ENCODE measurements at places on chromosomes 11 and 22.
A peak's percentile ranks its signal among the peaks of the same experiment; 100 is the strongest.

GRCh38 chr11:62152245-62153086 is 28.7 kb downstream of the INCENP start:
- DNase-seq = no peak

GRCh38 chr11:36425561-36426081 is 84.5 kb downstream of the TRAF6 start:
- no peak for DNase-seq

DNA sequence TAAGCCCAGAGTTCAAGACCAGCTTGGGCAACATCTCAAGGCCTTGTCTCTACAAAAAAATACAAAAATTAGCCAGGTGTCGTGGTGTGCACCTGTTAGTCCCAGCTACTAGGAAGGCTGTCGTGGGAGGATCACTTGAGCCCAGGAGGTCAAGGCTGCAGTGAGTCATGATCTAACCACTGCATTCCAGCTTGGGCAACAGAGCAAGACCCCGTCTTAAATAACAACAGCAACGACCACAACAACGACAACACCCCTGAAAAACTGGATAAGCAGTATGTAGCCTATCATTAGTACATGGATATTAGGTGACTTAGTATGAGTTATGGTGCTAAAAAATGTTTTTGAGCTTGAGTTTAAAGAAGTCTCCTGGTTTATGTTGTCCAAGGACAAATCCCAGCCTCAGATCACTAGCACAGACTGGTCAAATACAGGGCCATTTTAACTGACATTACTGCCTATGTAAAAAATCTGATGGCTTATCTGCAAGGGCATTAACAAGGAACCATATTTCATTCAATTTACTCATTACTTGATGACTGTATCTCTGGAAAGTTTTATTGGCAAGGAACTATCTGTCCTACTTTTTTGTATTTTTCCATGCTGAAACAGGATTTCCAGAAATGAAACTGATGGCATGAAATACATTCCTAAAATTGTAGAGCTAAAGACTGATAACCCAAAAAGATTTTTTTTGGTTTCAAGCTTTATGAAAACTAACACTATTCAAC is 23.4 kb downstream of the C2CD3 start:
- DNase-seq = no peak

- no peak for DNase-seq
These were observed 25.0 kb upstream of the MYEOV start for GRCh38 chr11:69268911-69269310.

GRCh38 chr11:74932169-74932568 is 16.7 kb downstream of the XRRA1 start:
- no peak for DNase-seq

DNA sequence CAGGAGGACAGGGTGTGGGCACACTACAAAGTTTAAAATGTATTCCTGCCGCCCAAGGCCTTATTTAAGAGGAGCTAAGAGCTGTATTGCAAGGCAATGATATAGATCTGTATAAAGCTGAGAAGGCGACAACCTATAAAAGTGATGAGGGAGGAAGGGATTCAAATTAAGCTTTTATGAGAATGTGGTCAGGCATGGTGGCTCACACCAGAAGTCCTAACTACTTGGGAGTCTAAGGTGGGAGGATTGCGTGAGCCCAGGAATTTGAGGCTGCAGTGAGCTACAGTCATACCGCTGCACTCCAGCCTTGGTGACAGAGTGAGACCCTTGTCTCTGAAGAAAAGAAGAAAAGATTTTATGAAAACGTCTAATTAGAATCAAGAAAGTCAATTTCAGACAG is 9.7 kb upstream of the GLB1L3 start:
- DNase-seq = no peak

- peak; percentile 24 for DNase-seq
These were observed 7.3 kb downstream of the USP47 start for GRCh38 chr11:11848891-11849746.

DNA sequence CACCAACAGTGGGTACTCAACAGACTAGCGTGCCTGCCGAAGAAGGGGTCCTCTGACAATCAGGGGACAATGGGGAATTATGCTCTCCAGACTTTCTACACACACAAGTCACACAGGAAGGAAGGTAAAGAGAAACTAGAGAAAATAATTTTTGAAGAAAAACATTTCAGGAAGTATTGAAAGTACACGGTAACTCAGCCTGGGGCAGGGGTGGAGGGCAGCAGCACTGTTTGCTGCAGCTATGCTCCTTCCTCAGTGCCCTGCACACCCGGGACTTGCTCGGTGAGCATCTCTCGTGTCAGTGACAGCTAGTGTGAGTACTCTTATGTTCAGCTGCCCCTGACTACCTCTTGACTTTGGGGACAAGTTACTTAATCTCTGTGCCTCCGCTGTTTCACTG is 18.0 kb upstream of the APOA1 start:
- no peak for DNase-seq

DNA sequence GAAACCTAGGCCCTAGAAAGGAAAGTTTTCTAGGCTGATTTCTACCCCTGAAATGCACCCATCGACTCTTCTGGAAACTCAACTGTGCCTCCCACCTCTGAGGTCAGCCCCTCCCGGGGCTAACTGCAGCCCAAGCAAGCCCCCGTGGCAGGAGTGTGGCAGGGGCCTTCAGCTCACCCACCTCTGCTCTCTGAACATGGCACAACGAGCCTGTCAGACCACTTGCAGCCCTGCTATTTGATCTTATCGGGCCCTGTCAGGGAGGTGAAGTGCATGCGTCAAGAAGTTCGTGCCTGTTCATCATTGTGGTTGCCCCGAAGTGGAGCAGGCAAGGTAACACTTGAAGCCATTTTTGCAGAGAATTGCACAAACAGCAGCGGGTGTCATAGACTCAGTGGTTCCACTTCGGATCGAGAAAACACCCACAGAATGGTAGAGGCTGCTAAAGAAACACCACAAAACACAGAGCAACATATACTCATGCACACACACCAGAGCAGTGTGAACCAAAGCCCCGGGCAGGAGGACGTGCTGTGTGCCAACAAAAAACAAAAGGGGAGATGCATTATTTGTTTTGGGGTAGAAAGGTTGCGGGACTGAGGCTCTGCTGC is 262.7 kb downstream of the ETS1 start:
- peak; percentile 70 for DNase-seq

DNA sequence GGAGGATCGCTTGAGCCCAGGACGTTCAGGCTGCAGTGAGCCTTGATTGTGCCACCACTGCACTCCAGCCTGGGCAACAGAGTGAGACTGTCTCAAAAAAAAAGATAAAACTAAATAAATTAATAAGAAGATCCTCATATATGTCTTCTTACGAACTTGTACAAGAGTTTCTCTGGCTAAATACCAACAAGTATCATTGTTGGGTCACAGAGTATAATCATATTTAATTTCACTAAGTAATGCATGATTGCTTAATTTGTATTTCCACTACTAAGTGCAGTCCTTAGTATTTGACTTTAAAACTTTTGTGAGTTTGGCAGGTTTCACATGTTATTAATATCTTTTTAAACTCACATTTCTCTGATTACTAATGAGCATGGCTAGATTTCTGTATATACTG is 60.9 kb downstream of the PACS1 start:
- DNase-seq = no peak

DNA sequence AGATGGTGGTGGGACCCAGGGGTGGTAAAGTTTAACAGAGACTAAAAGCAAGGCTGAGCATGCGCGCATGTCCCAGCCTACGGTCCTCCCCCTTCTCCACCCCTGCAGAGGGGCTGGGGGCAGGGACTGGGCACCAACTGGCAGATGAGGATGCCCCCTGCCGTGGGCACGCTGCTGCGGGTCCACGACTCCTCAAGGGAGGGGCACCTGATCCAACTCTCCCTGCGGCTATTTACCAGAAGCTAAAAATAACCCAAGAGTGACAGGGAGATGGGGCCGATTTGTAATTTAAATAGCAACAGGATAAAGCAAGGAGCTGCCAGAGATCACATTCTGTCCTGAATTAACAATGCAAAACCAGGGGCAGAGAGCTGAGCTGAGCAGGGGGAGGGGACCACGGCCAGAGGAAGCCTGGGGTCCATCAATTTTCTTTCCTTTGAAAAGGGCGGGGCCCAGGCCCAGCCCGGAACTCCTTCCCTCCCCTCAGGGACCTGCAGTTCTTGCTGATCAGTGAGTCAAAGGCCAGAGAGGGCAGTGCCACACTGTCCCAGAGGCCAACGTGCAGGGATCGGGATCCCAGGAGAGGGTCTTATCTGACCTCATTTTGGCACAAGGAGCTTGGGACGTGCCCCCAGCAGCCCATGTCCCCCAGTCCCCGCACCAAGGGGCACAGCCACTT is 8.1 kb upstream of the DGKZ start:
- no peak for DNase-seq

DNA sequence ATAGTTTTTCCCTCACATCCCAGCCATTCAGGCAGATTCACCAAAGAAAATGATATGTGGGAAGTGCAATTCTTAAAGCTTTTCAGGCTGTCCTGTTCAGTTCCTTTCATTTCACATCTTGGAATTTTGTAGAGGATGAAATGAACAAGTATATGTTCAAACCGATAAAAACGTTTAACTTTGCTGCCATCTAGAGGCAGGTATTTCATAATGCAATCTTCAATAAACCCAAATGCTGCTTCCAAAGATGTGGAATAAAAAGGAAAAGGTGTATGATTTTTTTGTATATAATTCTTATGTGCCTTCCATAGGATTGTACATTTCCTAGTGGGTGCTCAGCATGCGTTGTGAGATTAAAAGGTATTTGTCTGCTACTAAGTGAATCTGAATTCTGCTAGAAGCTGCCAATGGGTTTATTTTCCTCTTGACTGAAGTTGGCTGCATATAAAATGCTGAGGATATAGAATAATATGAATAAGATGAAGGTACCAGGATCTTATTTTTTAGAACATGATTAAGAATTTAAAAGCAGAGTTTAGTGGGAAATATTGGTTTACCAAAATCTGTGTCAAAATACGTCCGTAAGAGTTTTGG is 199.3 kb downstream of the PGR start:
- no peak for DNase-seq

GRCh38 chr11:724049-724777 is 18.2 kb downstream of the EPS8L2 start:
- DNase-seq = no peak

- no peak for DNase-seq
These were observed 5.5 kb downstream of the UNC93B1 start for GRCh38 chr11:67998150-67999045.

DNA sequence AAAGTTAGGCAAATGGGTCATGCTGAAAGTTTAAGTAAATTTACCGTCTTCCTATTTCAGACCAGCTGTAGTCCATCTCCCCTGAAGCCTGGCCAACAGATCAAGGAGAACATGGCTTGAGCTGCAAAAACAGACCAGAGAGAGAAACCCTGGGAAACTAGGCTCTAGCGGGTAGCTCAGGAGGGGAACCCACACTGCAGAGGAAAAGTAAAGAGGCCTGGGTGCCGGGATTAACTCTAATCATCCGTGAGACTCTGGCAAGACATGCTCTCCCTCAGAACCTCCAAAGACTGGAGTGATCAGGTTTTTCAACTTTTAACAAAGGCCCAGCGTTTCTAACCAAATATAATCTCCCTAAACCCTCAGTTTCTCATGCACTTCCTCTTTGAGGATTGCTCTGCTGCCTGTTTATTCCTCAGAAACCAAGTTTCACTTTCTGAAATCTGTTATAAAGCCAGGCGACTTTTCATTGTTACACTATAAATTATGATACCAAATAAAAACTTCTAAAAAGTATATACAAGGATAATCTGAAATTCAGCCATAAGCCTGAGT is 67.5 kb downstream of the GAB2 start:
- DNase-seq = no peak

- DNase-seq = no peak
These were observed 8.7 kb downstream of the PRDM11 start for GRCh38 chr11:45155058-45155551.

DNA sequence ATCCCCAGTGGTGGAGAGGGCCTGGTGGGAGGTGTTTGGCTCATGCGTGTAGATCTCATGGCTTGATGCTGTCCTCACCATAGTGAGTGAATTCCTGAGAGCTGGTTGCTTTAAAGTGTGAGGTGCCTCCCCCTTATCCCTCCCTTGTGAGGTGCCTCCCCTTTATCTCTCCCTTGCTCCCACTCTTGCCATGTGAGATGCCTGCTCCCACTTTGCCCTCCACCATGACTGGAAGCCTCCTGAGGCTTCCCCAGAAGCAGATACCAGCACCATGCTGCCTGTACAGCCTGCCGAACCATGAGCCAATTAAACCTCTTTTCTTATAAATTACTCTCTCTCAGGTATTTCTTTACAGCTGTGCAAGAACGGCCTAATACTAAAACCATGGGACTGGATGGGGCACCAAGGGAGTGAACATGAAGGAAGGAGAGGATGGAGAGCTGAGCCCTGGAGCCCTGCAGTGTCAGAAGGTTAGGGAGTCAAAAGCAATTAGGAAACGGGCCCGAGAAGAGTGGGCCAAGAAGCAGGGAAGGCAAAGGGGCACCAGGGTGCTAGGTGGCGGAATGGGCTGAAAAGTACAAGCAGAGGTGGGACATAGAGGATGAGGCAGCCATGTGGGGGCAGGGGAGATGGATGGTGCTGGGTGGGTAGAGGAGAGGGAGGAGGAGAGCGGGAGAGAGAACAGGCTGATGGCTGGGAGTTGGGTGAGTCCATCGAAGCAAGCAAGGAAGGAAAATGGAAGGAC is 9.4 kb downstream of the IFITM10 start:
- no peak for DNase-seq

DNA sequence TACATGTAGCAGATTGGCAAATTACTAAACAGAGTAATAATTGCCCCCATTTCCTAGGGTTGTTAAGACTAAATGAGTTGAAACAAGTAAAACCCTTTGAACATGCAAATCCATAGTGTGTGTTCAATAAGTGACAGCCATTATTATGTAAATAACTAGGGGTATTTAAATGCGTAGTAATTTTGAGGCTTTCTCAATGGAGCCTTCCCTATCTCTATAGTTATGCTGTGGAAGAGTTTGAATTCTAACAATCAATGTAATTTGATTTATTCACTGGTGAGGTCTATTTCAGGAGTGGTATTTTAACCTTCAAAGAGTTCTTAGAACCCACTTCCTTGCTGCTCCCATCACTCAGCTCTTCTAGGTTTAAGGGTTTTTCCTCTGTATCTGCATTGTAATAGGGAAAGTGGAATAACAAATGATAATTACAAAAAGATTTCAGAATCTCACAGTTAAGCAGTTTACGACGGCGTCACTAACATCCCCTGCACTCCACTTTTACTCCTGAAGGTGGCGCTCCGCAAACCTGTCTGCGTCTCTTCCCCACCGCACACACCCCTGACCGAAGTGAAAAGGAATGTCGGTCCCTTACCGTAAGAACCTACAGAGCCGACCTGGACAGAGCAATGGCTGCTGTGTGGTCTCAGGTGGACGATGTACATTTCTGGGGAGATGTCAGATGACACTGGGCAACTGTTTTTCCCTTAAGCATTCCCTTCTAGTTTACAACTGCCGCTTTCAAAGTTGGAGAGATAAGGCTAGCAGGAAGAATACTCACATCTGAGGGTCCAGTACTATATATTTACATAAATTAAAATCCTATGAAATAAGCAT is 80.8 kb downstream of the ZC3H12C start:
- peak; percentile 41 for DNase-seq

- no peak for DNase-seq
These were observed 314.8 kb upstream of the CADM1 start for GRCh38 chr11:115819014-115819413.

- DNase-seq = no peak
These were observed 5.0 kb downstream of the RHOG start for GRCh38 chr11:3835751-3836150.

GRCh38 chr11:7592711-7593110 is 78.9 kb downstream of the PPFIBP2 start:
- DNase-seq = no peak

Measured in activated CD8-positive, alpha-beta memory T cell treated with anti-CD3 and anti-CD28 coated beads for 1 hour (primary cell).